ENCODE measurements at places on chromosomes 3 and 15.

- DNase-seq = peak; percentile 43
Observed at GRCh38 chr3:119586733-119587172, 7.5 kb downstream of the ADPRH start.

- peak; percentile 2 for DNase-seq
Observed at GRCh38 chr3:25380222-25380739, 47.8 kb upstream of the RARB start.

GRCh38 chr15:92243227-92243626 is 150.5 kb upstream of the ST8SIA2 start:
- no peak for DNase-seq

DNA sequence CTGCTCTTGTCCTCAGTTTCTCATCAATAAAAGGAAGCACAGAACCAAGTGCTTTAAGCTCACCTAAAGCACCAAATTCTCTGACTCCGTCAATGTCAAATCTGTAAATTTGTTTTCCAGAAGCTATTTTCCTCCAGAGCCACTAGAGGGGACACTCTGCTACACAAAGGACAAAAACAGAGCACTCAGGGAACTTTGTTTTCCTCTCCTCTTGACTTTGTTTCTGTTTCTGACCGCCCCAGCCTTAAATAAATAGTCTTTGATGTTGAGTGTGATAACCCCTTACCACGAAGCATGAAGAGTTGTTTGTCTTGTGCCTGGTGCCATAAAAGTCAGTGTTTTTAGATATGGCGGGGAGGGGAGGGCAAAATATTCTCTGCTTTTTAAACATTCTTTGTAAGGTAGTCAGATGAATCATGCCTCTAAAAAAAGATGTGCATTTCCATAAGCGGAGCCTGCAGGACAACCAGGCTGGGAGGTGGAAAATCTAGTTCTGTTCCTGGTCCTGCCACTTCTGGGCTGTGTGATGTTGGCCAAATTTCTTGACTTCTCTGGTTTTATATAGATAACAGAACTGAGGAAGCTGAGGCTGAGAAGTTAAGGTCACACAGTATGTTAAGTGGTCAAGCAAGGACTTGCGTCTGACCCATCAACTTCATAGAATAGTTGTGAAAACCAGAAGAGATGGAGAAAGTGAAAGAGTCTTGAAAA is 7.3 kb upstream of the ZBTB38 start:
- peak; percentile 41 for DNase-seq

- DNase-seq = peak; percentile 6
Observed at GRCh38 chr3:133478624-133479023, 78.8 kb downstream of the BFSP2 start.

- no peak for DNase-seq
Observed at GRCh38 chr3:129655291-129655700, 48.8 kb upstream of the PLXND1 start.

DNA sequence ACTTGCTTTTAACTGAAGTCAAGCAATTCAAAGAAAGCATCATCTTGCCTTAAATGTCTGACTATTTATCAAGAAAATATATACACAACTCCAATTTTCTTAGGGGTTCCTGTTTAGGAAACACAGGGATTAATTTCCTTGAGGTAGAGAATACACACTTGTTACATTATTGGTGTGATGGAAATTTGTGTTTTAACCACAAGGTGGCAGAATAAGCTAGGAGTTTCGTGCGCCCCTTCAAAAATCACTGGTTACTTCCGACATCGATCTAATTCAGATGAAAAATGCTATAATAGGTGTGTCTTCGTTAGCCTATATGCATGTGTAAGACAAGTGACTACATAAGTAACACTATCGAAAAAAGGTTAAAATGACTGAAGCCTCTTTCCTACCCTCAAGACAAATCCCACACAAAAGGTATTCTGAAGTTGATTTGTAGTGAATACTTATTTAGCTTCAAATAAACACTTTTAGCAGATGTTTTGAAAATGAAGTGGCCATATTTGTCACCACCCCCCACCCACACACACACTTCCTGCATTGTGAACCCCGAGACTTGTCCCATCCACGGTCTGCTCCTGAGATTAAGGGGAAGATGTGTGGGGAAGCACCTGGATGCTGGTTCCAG is 246.5 kb downstream of the ROBO1 start:
- peak; percentile 24 for DNase-seq

GRCh38 chr15:51069983-51070382 is 24.7 kb downstream of the TNFAIP8L3 start:
- DNase-seq = no peak

GRCh38 chr3:7285505-7285904 is 424.6 kb downstream of the GRM7 start:
- no peak for DNase-seq

GRCh38 chr3:125587039-125587648 is 8.2 kb downstream of the OSBPL11 start:
- DNase-seq = no peak

- peak; percentile 36 for DNase-seq
Observed at GRCh38 chr3:45164056-45164455, 17.9 kb upstream of the CDCP1 start.

DNA sequence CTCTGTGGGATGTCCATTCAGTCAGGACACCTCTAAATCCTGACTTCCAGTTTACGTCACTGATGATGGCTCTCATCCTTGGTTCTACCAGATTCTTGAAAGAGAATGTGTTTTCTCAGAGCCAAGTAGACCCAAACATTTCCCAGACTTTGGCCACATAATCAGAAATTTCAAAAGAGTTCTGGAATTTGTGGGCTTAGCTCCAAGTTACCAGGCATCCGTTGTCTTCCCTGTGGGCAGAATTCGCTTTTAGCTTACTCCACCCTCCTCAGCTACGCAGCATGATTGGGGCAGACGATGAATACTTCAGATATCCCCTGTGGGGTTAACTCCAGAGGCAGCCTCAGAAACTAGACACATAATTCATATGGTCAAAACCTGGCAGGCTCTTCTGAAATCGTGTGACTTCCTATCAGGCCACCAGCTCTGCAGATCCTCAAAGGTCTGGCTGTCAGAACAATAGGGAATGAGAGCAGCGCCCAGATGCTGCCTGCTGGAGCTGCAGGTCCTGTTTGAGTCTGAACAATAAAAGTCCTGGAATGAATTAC is 30.6 kb downstream of the CRTC3 start:
- DNase-seq = no peak

- DNase-seq = peak; percentile 16
Observed at GRCh38 chr15:65132878-65133547, 595 bp downstream of the PDCD7 start.

GRCh38 chr15:39400002-39400401 is 180.9 kb upstream of the THBS1 start:
- DNase-seq = no peak

DNA sequence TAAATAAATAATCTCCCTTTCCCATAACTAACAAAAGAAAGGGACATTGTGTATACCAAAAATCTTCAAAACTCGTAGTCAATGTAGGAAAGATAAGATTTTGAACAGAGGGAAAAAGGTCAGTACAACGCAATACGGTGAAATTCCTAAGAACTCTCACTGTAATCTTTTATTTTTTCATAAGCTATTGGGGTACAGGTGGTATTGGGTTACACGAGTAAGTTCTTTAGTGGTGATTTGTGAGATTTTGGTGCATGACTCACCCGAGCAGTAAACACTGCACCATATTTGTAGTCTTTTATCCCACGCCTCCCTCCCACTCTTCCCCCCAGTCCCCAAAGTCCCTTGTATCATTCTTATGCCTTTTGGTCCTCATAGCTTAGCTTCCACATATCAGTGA is 718.0 kb downstream of the TBL1XR1 start:
- DNase-seq = no peak

- no peak for DNase-seq
Observed at GRCh38 chr3:99576904-99577559, 61.4 kb upstream of the COL8A1 start.

- DNase-seq = no peak
Observed at GRCh38 chr15:66831801-66832390, 129.9 kb downstream of the SMAD6 start.

GRCh38 chr3:135272026-135272669 is 477.1 kb downstream of the EPHB1 start:
- DNase-seq = no peak

DNA sequence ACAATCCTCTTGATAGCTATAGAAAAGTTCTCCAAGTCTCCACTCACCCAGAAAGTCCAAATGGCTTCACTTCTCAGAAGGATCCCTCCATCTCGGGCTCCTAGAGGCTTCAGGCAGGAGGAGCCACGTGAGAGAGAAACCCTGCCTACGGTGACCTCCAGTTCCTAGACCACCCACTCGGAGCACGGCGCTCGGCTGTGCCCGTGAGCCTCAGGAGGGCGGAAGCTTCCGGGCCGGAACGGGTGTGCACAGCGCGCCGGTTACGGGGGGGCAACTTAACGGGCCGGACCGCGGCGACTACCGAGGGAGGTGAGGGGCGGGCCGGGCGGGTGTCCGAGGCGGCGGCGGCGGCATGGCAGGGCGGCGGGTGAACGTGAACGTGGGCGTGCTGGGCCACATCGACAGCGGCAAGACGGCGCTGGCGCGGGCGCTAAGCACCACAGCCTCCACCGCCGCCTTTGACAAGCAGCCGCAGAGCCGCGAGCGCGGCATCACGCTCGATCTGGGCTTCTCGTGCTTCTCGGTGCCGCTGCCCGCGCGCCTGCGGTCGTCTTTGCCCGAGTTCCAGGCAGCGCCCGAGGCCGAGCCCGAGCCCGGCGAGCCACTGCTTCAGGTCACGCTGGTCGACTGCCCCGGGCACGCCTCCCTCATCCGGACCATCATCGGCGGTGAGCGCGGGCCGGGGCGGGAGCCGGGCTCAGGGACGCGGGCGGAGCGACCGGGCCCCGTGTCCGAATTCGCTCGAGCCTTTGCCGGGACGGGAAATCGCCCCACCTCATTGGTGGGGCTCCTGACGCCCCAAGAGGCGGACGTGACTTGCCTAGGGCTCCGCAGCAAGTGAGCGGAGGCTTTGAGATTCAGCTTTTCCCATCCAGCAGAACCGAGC is at the start of gene EEFSEC:
TSS of gene EEFSEC (plus strand) at position 326 of the 886 bp plus-strand sequence. CDS start at position 353, 27 bp downstream.
- DNase-seq = peak; percentile 83

GRCh38 chr15:43186003-43186353 is 775 bp downstream of the CCNDBP1 start:
- DNase-seq = no peak

DNA sequence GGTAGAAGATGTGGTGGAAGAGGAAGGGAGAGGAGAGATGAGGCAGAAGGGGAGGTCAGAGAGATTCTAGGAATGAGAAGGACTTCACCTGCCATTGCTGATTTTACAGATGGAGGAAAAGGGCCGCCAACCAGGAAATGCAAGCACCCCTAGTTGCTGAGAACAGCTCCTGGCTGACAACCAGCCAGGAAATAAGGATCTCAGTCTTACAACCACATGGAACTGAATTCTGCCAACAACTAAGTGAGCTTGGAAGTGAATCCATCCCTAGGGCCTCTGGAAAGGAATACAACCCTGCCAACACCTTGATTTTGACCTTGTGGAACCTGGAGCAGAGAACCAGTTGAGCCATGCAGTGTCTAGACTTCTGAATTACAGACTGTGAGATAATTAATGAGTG is 86.6 kb downstream of the EDEM1 start:
- no peak for DNase-seq

DNA sequence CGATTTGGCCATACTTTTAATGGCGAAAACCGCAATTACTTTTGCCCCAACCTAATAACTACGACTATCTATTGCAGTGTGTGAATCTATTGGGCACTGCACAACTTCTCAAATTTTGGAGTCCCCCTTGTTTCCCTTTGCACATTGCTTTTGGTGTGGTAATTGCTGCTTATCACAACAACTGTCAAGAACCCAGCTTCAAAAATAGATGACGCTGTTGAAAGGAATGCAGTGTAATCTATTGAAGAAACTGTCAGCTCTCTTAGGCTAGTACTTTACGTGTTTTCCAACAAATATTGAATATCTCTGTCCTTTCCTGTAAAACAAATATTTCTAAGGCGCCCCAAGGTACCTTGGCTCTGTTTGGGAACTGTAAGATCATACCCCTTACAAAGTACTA is 222.8 kb upstream of the UBE2E2 start:
- no peak for DNase-seq

GRCh38 chr3:152362086-152362485 is 93.4 kb downstream of the MBNL1 start:
- DNase-seq = no peak

GRCh38 chr15:44501768-44502366 is 35.1 kb upstream of the EIF3J start:
- peak; percentile 67 for DNase-seq

DNA sequence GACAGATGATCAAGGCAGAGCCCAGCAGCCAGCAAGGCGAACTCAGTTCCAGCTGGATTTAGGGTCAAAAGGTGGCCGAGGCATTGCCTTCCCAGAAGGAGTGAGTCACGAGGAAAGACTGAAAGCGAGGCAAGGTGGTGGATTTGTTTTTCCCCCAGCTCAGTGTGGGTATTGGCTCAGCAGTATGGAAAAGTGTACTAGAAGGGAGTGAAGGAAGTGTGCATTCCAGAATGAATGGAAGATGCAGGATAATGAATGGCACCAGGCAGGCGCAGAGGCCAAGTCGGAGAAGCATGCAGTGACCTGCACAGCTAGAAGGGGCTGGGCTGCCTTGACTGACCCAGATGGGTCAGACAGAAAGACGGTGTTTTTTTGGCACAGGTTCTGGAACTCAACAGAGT is 46.3 kb downstream of the FOXP1 start:
- no peak for DNase-seq

DNA sequence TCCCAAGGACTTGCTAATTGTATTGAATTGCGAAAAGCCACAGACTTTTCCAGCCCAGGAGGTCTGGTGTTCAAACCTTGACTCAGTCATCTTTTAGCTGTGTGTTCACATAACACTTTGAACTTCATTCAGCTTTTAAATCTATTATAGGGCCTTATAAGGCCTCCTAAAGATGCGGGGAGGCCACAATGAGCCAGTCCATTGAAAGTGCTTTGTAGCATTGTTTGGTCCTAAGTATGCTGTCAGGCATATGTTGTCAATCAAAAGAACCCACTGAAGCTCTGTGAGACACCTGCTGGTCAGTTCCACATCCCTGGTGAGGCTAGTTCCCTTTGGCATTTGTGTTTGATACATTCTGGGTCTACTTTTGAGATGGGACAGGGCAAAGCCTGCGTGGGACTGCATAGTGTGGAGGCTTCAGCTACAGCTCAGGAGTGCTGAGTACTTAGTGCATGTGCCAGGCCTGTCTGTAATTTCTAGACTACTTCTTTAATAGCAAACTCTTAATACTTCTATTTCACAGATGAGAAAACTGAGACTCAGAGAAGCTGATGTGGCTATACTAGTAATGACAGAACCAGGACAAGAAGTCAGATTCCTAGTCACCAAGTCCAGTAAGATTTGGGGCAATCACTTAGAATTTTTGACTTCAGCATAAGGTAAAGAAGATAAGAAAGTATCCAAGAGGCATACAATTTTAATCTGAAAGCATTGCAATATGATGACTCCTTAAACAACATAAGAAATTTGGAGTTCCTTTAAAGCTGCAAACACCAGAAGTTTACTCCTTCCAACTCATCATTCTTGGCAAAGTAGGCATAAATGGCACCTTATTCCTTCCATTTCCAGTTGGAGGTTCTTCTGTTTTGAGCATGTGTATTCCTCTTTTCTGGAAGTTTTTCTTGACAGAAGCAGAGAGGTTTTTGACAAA is 213.0 kb downstream of the PDCD6IP start:
- no peak for DNase-seq

DNA sequence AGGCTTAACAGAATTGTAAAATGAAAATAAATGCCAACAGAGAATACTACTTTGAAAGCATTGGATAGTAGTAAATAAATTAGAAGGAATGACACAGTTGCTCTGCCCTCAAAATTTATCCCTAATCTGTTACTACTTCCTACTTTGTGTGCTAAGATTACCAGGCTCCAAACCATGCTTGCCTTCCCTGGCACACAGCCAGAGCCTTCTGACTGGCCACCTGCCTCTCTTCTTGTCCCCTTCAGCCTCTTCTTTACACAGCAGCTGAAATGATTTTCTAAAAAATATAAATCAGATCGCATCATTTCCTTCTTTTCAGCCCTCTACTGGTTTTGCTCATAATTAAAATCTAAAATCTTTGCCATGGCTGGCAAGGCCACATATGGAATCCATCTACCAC is 334.1 kb downstream of the FHIT start:
- DNase-seq = no peak
